Panc1 (cell line): ENCODE measurements at places on chromosomes 13 and 19.

GRCh38 chr13:113918981-113919701 is 54.7 kb downstream of the C13orf46 start:
- DNase-seq: no peak

DNA sequence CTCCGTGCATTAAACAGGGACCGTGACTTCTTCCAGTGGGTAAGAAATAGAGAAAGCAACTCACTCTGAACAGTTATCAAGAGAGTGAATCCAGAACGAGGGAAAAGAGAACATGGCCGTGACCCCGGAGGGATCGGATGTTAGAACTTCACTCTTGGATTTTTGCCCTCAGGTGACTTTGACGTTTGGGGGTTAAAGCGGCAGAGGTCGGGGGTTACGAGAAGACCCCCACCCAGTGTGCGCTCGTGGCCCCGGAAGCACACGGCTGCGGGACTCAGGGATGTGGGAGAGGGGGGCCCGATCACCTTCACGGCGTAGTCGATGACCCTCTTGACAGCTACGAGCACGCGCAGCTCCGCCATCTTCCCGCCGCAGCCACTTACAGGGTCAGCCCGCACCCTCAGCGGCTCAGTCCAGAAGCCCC is at the start of gene ETFB:
ETFB (minus strand) TSS at position 424 of the 424 bp plus-strand sequence; CDS start at position 362, 62 bp downstream.
- DNase-seq: no peak

DNA sequence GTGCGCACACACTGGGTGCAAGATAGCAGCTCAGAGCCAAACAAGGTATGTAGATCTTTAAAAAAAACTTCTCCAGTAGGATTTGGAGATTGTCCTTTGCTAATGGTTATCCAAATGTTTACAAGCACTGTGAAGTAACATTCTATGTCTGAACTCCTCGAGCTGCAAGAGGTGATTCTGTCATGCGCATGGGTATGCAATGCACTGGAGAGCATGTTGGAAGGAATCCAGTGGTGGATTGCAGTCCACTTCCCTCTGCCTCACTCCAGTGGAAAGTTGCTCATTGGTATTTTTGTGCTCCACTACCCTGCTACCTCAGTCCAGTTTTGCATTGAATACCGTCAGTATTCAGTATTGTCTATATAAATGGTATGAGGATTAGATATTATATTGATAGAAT is 132.1 kb downstream of the ATP8A2 start:
- no peak for DNase-seq

DNA sequence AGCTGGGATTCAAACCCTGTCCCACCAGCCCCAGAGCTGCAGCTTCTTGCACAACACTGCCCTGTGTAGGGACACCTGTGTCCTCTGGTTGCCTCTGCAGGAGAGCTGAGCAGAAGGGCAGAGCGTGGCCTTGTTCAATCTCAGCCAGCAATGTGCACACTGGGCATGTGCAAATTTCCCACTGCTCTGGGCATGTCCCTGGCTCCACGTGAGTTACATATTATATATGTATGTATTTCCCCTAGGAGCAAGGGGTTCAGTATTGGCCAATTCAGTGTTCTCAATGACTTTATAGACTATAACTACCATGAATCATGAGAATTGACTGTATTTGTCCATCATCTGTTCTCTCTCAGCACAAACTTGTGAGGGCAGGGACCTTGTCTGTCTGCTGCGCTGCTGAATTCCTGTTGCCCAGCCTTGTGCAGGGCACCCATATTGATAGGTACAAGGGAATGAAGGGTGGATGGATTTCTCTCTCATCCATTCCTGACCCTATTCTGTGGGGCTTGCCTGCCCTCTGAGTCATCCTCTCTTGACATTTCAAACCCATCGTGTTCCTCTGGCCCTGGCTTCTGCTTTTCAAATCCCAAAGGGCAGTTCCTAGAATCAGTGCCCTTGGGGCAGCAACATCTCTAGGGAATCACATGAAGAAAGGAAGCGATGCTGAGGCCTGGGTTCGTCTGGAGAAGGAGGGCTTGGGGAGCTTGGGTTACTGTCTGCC is 69.7 kb downstream of the ERICH6B start:
- no peak for DNase-seq
